ENCODE measurements at places on chromosomes 12 and 14.

GRCh38 chr14:106875503-106875902 lies 1349.1 kb downstream of the TMEM121 start:
- H3K4me3 ChIP-seq: no peak overlapping the region
- H3K27me3 ChIP-seq: no peaks in the 10 kb centered on the region
- no peaks in the 10 kb centered on the region for H3K36me3 ChIP-seq

GRCh38 chr14:66315548-66315947 lies 170.6 kb upstream of the CCDC196 start:
- H3K4me3 ChIP-seq: no peak overlapping the region
- no peaks in the 10 kb centered on the region for H3K4me1 ChIP-seq
- no peaks in the 10 kb centered on the region for H3K36me3 ChIP-seq
- DNase-seq: no peak

DNA sequence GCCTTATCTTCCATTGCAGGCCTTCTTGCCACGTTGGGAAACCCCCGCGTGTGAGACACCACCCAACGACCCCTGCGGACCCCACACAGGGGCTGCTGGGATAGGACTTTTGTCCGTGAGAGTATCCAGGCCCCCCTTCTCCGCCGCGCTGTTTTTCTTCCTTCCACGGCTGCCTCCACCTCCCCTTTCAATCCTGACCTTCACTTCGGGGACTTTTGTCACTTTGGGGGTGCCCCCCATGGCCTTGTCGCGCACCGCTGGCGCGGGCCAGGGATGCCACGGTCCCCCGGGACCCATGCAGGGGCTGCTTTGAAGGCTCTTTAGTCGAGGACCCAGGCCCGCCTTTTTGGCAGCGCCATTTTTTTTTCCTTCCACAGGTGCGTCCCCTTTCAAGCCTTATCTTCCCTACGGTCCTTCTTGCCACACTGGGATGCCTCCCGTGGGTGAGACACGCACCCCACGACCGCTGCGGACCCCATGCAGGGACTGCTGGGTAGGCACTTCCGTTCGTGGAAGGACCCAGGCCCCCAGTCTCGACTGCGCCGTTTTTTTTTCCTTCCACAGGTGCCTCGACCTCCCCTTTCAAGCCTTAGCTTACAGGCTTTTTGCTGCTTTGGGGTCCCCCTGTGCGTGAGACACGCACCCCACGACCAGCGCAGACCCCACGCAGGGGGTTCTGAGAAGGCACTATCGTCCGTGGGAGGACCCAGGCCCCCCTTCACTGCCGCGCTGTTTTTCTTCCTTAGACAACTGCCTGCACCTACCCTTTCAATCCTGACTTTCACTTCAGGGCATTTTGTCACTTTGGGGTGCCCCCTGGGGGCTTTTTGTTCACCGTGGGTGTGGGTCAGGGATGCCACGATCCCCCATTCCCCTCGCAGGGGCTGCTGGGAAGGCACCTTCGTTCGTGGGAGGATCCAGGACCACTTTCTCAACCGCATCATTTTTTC lies 267.4 kb downstream of the ALG10 start:
- H3K27me3 ChIP-seq: no peaks in the 10 kb centered on the region
- H3K4me3 ChIP-seq: no peak overlapping the region
- no peaks in the 10 kb centered on the region for H3K36me3 ChIP-seq
- H3K27ac ChIP-seq: no peak overlapping the region
- H3K4me1 ChIP-seq: no peaks in the 10 kb centered on the region
- no peak for DNase-seq

DNA sequence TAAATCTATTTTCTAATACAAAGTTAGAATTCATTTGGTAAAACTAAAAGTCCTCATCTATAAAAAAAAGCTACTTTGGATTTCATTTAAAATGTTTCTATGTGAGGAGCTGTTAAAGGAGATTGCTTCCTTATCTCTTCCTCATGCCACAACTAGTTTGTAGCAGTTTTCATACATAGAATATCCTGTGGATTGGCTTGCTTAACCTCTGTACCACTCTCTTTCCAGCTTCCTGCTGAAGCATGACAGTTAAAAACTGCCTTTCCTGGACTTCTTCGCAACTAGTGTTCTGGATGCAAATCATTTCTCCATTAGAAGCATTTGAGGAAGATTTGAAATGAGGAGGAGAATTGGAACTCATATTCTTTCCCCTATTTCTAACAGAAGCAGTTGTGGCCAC lies 49.6 kb downstream of the ST8SIA1 start:
- no peak overlapping the region for H3K4me3 ChIP-seq
- DNase-seq: no peak
- no peaks in the 10 kb centered on the region for H3K36me3 ChIP-seq
- no peaks in the 10 kb centered on the region for H3K4me1 ChIP-seq

GRCh38 chr12:77751939-77752338 lies 78.8 kb upstream of the NAV3 start:
- no peak overlapping the region for H3K27ac ChIP-seq
- H3K4me1 ChIP-seq: no peaks in the 10 kb centered on the region
- DNase-seq: no peak

DNA sequence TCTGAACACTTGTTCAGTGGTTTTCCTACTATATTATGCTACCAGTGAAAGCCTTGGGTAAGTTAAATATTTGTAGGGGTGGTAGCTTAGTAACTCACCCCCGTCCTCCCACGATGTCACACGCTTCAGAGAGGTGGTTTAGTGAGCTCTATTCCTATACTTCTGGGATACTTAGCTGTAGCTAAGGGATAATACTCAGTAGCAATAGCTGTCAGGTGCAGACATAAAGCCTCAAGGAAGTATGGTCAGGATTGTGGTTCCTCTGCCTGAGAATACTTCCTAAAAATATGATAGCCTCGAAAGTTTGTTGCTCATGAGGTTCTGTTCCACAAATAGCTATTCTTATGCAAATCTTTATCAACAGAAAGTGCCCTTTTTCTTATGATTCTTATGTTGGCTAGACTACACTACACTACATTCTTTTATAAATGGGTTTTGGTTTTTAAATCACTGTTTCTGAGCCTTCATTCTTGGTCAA lies 11.9 kb downstream of the DLST start:
- DNase-seq: no peak
- peaks cover 6% of the 10 kb centered on the region for H3K4me1 ChIP-seq
- H3K27me3 ChIP-seq: no peaks in the 10 kb centered on the region
- H3K27ac ChIP-seq: no peak overlapping the region
- no peak overlapping the region for H3K4me3 ChIP-seq

DNA sequence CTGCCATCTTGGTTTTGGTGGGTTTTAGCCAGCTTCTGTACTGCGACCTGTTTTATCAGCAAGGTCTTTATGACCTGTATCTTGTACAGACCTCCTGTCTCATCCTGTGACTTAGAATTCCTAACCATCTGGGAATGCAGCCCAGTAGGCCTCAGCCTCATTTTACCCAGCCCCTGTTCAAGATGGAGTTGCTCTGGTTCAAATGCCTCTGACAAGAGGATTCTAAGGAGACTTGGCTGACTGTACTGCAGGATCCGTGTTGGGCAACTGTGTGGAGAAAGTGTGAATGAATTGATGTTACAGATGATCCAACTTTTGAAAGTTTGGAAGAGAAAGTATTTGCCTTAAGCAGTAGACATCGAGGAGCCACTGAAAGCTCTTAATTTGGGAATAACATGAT lies 91.0 kb downstream of the TTLL5 start:
- H3K27me3 ChIP-seq: no peaks in the 10 kb centered on the region
- no peaks in the 10 kb centered on the region for H3K36me3 ChIP-seq
- DNase-seq: no peak
- no peaks in the 10 kb centered on the region for H3K4me1 ChIP-seq

DNA sequence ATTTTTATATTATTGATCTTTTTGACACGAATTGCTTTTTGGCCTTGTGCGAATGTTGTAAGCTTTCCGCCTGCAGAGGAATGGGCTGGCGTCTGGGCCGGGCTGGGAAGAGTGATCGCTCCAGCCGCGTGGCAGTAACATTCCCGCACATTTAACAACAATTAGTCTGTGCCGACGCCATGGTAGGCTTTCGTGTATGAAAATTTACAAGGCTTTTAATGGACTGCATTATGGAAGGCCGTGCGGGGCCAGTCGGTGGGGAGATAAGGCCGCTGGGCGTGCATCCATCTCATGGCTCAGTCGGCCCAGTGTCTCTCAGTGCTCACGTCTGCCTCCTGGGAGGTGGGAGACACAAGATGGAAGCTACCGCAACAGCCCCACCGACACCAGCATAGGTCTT lies 142.2 kb downstream of the PHETA1 start:
- no peak for DNase-seq
- H3K4me1 ChIP-seq: no peaks in the 10 kb centered on the region
- no peaks in the 10 kb centered on the region for H3K27me3 ChIP-seq
- no peak overlapping the region for H3K4me3 ChIP-seq

- H3K27me3 ChIP-seq: no peaks in the 10 kb centered on the region
- H3K4me3 ChIP-seq: peak within 1 kb of the TSS; percentile 74
- H3K4me1 ChIP-seq: peaks cover 20% of the 10 kb centered on the region
- peak within 1 kb of the TSS; percentile 97 for H3K27ac ChIP-seq
- DNase-seq: no peak
Measured at GRCh38 chr14:69152902-69153151, at the start of gene DCAF5. Gene DCAF5 (minus strand): TSS chr14:69153119. CDS start chr14:69152978, 141 bp downstream.

- H3K4me3 ChIP-seq: peak overlapping the region; percentile 40
- H3K27me3 ChIP-seq: no peaks in the 10 kb centered on the region
- no peak for DNase-seq
- peaks cover 20% of the 10 kb centered on the region for H3K4me1 ChIP-seq
Measured at GRCh38 chr14:23694949-23695663, 58.9 kb downstream of the DHRS2 start.

DNA sequence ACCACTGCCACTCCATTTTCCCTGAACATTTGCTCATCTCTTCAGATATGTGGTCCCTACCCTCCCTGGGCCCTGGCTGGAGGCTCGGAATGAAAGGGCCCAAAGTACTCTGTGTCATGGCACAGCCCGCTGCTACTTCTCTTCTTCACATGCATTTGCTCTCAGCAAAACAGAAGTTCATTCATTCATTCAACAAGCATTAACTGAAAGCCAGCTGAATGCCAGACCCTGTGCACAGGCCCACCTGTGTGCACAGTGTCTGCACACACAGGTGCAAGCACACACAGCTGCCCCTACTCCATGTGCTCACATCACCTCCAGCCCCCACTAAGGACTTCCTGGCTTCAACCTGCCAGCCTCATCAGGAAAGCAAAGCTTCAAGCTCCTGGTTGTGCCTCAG lies 7.8 kb downstream of the WNT1 start:
- H3K27ac ChIP-seq: no peak overlapping the region
- no peak for DNase-seq
- peaks cover 11% of the 10 kb centered on the region for H3K4me1 ChIP-seq
- H3K36me3 ChIP-seq: no peaks in the 10 kb centered on the region
- H3K4me3 ChIP-seq: no peak overlapping the region
- peaks cover 11% of the 10 kb centered on the region for H3K27me3 ChIP-seq

DNA sequence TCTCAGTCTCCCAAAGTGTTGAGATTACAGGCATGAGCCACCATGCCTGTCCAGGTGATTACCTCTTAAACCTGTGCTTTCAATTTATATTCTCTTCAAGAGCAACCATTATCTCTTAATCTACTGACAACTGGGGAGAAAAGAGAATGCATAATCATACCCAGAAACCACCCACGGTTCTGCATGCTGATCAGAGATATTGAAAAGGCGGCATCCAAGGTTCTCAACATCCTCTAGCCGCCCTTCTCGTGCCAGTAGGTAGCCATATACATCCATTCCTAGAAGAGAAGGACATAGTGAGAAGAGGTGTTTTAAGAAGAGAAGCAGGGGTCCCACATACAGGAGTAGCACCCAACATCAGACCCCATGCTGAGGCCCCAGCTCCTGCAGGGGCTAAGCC lies 20.8 kb downstream of the ANAPC7 start:
- no peaks in the 10 kb centered on the region for H3K4me1 ChIP-seq
- peaks cover 91% of the 10 kb centered on the region for H3K36me3 ChIP-seq
- no peak for DNase-seq
- no peak overlapping the region for H3K27ac ChIP-seq
- H3K4me3 ChIP-seq: no peak overlapping the region

DNA sequence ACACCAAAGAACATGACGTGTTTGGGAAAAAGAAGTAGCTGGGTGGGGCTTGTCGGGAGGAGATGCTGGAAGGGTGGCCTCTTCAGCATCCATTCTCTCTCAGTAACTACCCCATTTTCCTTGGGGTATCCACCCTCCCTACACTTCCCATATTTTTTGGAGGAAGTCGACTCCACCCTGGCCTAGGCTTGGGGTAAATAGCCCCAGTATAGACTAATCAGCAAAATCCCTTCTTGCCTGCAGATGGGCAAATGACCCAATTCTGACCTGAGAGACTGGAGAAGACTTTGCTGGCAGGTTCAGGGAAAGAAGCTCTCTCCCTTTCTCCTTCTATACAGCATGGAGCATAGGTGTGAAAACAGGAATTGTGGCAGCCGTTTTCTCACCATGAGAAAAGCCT lies 28.5 kb upstream of the JDP2 start:
- H3K4me3 ChIP-seq: no peak overlapping the region

DNA sequence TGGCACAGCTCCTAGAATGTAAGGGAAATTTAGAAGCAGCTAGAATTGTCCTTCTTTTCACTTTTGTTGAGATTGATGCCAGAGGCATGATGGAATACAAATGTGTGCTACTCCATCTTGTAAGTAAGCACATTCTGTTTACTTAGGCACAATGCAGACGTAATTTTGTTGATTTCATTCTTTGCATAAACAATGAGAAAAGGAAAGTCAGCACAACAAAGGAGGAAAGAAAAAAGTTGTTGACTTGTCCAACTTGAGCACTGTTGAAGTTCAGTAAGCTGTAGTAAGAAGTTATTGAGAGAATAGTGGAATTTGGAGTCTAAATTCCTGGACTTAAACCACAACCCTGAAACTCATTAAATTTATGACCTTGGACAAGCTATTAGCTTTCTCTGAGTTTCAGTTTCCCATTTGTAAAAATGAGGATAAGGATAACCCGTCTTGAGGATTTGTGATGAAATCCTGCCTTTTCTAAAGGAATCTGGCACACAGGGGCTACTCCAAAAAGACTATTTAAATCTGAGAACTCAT lies 19.4 kb upstream of the CNTN1 start:
- no peak overlapping the region for H3K4me3 ChIP-seq
- DNase-seq: no peak
- no peaks in the 10 kb centered on the region for H3K4me1 ChIP-seq
- no peaks in the 10 kb centered on the region for H3K27me3 ChIP-seq
- H3K27ac ChIP-seq: no peak overlapping the region

GRCh38 chr14:76551116-76551515 lies 175.2 kb downstream of the ESRRB start:
- H3K4me3 ChIP-seq: no peak overlapping the region
- no peak overlapping the region for H3K27ac ChIP-seq
- no peaks in the 10 kb centered on the region for H3K4me1 ChIP-seq

- no peaks in the 10 kb centered on the region for H3K4me1 ChIP-seq
- no peak overlapping the region for H3K4me3 ChIP-seq
- no peaks in the 10 kb centered on the region for H3K36me3 ChIP-seq
- H3K27ac ChIP-seq: no peak overlapping the region
- H3K27me3 ChIP-seq: no peaks in the 10 kb centered on the region
Measured at GRCh38 chr12:102596031-102596430, 115.7 kb upstream of the IGF1 start.
